ENCODE measurements at places on chromosomes 7 and 10. TPM values are rescaled to one million over a fixed set of nuclear protein-coding genes. Genes with fewer than 3 reads are reported as not detected.

DNA sequence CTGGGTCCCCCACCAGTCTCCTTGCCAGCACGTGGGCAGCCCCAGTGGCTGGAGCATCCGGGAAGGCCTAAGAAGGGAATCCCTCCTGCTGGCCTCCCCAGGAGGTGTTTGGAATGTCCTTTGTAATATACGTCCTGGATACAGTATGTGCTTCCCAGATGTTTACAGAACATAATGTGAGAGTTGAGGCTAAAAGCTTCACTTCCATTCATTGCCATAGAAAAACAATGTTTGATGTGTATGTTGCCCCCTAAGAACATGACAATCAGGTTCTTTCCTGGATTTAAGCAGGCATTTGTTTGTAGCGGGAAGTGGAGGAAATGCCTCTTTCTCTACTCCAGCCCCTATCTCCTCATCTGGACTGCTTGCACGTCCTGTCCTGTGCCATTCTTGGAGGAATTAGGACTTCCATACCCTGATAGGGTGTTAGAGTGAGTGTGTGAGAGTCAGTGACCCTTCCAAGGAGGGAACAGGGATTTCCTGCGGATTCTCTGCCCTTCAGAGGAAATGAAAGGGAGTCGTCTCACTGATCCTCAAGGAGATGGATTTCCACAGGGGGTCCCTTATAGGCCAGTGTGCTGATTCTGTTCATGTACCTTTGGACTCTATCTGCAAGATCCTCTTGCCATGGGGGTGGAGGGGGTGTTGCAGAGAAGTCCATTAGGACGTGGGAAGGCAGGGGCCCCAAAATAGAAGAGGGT lies 1.2 kb downstream of the IGFBP1 start:
- DNase-seq = no peak
- H3K4me1 ChIP-seq = peaks cover 9% of the 10 kb centered on the region
- H3K36me3 ChIP-seq = no peaks in the 10 kb centered on the region
- no peak overlapping the region for H3K4me3 ChIP-seq

GRCh38 chr7:102985176-102985783 lies 72.5 kb downstream of the LRRC17 start:
- H3K36me3 ChIP-seq = no peaks in the 10 kb centered on the region
- no peak for DNase-seq
- no peak overlapping the region for H3K4me3 ChIP-seq
- H3K27me3 ChIP-seq = no peaks in the 10 kb centered on the region
- H3K4me1 ChIP-seq = no peaks in the 10 kb centered on the region

Gene AHR
- 41.4 TPM for total RNA-seq

DNA sequence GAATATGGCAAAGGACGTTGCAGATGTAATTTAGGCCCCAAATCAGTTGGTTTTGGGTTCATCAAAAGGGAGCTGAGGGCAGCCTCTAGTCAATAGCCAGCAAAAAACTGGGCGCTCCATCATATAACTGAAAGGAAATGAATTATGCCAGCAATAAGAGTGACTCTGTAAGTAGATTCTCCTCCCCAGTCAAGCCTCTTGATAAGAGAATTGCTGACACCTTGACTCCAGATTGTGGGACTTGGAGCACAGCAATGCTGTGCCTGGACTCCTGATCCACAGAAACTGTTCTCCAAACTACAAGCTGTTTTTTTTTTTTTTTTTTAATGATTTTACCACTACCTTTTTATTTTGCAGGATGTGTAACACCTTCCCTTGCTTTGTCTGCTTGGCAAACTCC lies 25.5 kb downstream of the ZFAND4 start:
- H3K27ac ChIP-seq = no peak overlapping the region
- no peaks in the 10 kb centered on the region for H3K4me1 ChIP-seq
- DNase-seq = no peak
- H3K4me3 ChIP-seq = no peak overlapping the region
- peaks cover 9% of the 10 kb centered on the region for H3K36me3 ChIP-seq

DNA sequence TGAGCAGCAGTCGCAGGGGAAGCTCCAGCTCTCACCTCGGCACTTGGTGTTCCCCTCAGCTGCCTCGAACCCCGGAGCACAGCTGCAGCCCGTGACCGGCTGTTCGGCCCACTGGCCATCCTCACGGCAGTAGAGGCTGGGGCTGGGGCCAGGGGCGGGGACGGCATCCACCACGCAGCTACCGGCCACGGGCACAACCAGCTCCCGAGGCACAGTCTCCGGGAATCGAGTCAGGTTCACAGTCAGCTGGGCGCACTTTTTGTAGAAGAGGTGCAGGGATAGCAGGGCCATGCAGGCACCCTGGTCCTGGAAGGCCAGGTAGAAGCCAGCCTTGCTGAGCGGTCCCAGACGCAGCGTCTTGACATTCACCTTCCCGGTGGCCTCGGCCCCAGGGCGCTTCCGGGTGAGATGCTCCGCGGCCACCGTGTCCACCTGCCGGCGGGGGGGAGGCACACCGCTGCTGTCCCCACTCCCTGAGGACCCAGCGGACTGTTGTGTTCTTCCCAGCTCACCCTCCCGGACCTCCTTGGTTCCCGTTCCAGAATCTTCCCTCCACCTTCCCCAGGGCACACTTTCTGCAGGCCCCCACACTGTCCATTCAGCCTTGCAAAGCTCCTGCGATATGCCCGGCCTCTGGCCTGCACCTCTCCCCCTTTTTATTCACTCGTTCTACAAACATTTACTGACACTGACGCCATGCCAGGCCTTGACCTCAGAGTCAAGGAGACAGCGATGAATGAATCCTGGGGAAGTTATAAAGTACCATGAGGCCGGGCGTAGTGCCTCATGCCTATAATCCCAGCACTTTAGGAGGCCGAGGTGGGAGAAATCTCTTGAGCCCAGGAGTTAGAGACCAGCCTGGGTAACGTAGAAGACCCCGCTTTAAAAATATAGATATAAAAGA lies 4.8 kb downstream of the EPHB4 start:
- H3K4me3 ChIP-seq = no peak overlapping the region
- H3K36me3 ChIP-seq = peaks cover 60% of the 10 kb centered on the region
- no peaks in the 10 kb centered on the region for H3K27me3 ChIP-seq
- H3K4me1 ChIP-seq = peaks cover 22% of the 10 kb centered on the region
- H3K27ac ChIP-seq = no peak overlapping the region

GRCh38 chr7:107277331-107277730 lies 108.5 kb downstream of the HBP1 start:
- H3K36me3 ChIP-seq = no peaks in the 10 kb centered on the region
- H3K27ac ChIP-seq = peak overlapping the region; percentile 67
- DNase-seq = peak; percentile 64
- H3K4me1 ChIP-seq = no peaks in the 10 kb centered on the region
- H3K4me3 ChIP-seq = no peak overlapping the region
- no peaks in the 10 kb centered on the region for H3K27me3 ChIP-seq

GRCh38 chr7:42617071-42617765 lies 294.7 kb downstream of the C7orf25 start:
- no peaks in the 10 kb centered on the region for H3K27me3 ChIP-seq
- DNase-seq = peak; percentile 48
- H3K36me3 ChIP-seq = no peaks in the 10 kb centered on the region
- peaks cover 31% of the 10 kb centered on the region for H3K4me1 ChIP-seq
- no peak overlapping the region for H3K4me3 ChIP-seq

Data from muscle of leg (tissue), 16 donors.